Neural progenitor cell (in vitro differentiated cells): ENCODE measurements at places on chromosomes 2 and 18. TPM values are rescaled to one million over a fixed set of nuclear protein-coding genes. Genes with fewer than 3 reads are reported as not detected.

DNA sequence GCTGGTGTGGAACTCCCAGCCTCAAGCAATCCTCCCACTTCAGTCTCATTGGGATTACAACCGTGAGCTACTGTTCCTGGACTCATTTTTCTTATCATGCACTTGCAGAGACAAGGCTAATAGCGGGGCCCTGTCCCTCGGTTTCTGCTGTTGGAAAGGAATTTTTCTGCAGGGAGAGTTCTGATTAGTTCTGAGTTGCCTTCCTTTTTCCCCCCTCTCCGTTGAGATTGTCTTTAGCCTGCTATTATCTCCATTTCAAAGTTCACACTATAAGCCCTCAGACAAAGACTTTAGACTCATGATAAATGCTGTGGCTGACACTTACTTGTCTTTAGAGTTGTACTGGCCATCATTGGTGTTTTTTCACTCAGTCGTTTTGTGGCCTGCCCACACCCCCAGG, 97.2 kb downstream of the NCOA1 start:
- H3K36me3 ChIP-seq: peaks cover 4% of the 10 kb centered on the region
- H3K4me1 ChIP-seq: peaks cover 7% of the 10 kb centered on the region
- H3K4me3 ChIP-seq: no peak overlapping the region

DNA sequence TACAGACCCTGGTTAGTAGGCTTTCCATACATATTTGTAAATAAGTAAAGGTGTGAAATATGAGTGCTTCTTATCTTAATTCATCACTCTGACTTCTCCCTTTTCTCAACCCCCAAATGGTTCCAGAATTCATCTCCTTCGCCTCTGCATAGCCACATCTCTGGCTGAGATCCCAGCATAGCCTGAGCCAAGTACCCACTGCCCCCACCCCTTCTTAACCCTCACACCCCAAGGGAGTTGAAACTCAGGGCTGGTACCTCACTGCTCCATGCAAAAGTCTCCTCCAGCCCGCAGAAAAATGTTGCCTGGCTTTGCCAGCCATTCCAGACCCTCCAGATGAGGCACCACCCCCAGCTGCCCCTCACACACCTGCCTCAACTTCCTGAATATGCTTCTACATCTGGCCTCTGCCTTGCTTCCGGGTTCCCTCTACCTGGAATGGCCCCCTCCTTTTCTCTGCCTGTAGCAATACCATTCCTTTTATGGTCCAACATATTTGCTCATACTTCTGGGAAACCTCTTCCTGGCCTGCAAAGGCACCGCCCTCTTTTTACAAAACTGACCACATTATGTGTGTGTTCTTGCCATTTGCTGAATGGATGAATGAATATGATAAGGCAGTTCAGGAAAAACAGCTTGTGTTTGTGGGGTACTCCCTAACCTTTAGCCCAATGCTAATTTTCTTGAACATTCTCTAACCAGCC, 112.8 kb downstream of the CELF4 start:
- peaks cover 30% of the 10 kb centered on the region for H3K4me1 ChIP-seq
- no peak overlapping the region for H3K27ac ChIP-seq
- DNase-seq: no peak
- no peaks in the 10 kb centered on the region for H3K36me3 ChIP-seq

DNA sequence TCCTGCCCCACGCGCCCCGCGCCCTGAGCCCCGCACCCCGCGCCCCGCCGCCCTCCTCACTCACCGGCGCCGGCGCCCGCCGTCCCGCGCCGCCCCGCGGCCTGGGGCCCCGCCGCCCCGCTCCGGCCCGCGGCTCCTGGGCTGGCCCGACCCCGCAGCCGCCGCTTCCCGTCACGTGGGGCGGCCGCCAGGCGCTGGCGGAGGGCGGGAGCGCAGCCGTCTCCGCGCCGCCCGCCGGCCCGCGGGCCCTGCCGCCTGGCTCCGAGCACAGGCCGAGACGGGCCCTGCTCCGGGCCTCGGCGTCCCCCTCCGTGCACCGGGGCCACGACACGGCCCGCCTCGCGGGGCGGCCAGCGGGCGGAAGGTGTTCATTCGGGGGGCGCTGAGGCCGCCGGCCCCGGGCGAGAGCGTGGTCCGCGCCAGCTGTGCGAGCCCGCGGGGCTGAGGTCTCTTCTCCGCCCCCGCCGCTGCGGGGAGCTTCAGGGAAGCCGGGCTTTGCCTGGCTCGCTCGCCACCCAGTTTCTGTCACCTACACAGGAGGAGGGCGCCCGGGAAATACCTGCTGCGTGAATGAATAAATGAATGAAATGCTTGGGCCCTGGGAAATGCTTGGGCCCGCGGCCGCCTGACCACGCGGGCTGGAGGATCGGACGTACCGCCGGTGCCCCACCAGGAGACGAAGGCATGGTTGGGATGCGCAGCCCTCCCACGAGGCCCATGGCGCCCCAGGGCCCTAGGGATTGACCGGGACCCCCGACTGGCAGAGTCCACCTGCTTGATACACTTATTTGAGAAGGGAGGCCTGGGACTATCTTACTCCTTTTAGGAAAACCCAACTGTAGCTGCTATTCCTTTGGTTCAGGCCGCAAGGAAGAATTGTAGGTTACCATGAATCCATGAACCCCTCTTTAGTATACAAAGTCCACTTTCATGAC, at the start of gene TGFBRAP1:
TGFBRAP1 (minus strand) TSS at position 175 of the 935 bp plus-strand sequence. CDS start 21,434 bp downstream, outside the sequence.
- H3K27me3 ChIP-seq: no peaks in the 10 kb centered on the region
- no peaks in the 10 kb centered on the region for H3K36me3 ChIP-seq
- DNase-seq: peak; percentile 85
- H3K4me3 ChIP-seq: peak within 1 kb of the TSS; percentile 71
- peaks cover 6% of the 10 kb centered on the region for H3K4me1 ChIP-seq

The PTRHD1 gene
- total RNA-seq: 41.6 and 59.5 TPM in 2 replicates

DNA sequence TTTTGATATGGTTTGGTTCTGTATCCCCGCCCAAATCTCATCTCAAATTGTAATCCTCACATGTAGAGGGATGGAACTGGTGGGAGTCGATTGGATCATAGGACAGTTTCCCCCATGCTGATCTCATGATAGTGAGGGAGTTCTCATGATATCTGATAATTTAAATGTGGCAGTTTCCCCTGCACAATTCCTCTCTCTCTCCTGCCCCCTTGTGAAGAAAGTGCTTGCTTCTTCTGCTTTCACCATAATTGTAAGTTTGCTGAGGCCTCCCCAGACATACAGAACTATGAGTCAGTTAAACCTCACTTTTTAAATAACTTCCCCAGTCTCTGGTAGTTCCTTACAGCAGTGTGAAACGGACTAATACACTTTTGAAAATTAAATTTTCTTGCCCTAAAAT, 12.3 kb upstream of the KCNJ3 start:
- no peak for DNase-seq
- H3K4me1 ChIP-seq: no peaks in the 10 kb centered on the region
- no peak overlapping the region for H3K27ac ChIP-seq
- H3K36me3 ChIP-seq: no peaks in the 10 kb centered on the region
- H3K4me3 ChIP-seq: no peak overlapping the region
- no peaks in the 10 kb centered on the region for H3K27me3 ChIP-seq

GRCh38 chr2:191220671-191221070, 24.5 kb upstream of the MYO1B start:
- no peaks in the 10 kb centered on the region for H3K27me3 ChIP-seq
- no peak for DNase-seq
- no peak overlapping the region for H3K27ac ChIP-seq

- H3K27me3 ChIP-seq: no peaks in the 10 kb centered on the region
- H3K4me1 ChIP-seq: no peaks in the 10 kb centered on the region
- H3K27ac ChIP-seq: no peak overlapping the region
- H3K4me3 ChIP-seq: no peak overlapping the region
Measured at GRCh38 chr2:224749136-224749535, 33.0 kb upstream of the CCDC195 start.

The SIGLEC15 gene
- not detected in 2 replicates for total RNA-seq

The SERTAD2 gene
- total RNA-seq: 12.2 and 19.1 TPM in 2 replicates

DNA sequence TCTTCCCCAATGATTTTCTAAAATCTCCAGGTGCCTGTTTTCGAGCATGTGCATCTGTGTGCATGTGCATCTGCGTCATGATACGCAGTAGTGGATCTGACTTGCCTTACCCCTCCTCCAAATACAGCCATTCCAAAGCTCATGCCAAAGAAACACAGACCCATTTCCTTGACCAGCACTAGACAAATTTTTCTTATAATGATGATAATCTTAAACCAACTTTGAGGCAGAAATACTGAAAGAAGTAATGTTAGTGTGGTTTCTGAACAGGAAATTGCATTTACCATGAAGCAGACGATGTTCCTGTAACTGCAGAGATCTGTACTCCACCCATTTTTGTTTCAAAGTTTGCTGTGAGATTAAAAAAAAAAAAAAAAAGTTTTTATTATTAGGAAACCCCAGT, 25.6 kb downstream of the CYTIP start:
- H3K4me1 ChIP-seq: no peaks in the 10 kb centered on the region
- no peak for DNase-seq
- H3K4me3 ChIP-seq: no peak overlapping the region
- no peaks in the 10 kb centered on the region for H3K27me3 ChIP-seq

The CYP26B1 gene
- 0.21 and 1.2 TPM in 2 replicates for total RNA-seq
